HuH-7 (cell line): ENCODE measurements at places on chromosomes 2 and 18.

DNA sequence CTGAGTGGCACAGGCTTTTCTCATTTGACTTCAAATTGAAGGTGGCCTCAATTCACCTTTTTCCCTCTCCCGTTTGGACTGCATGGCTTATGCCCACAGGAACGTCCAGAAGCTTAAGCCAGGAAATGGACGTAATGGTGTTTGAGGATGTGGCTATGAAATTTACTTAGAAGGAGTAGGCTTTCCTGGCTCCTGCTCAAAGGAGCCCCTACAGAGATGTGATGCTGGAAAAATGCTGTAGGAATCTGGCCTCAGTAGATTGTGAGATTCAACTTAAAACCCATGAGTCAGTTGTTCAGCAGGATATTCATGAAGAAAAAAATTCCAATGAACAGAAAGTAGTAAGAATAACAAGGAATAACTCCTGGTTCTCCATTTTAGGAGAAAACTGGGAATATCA, 129.0 kb downstream of the ICOS start:
- no peak for DNase-seq

DNA sequence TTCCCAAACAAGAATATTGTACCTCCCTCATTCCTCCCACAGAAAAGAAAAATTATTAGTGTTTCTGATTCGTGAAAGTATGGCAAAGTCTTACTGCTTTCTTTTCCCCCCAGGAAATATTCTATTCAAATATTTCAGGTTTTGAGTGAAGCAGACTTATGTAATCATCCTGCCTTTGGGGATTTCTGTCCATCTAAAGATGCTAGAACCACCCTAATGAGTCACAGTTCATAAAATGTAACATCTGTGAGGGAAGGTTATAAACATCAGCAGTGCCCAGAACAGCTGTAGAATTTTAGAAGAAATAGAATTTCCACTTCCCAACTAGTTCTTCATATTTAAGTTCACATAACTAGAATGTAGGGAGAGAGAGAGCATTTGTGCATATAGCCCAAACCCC, 39.0 kb downstream of the EEF1B2 start:
- no peak for DNase-seq

- DNase-seq = no peak
Observed at GRCh38 chr18:59735269-59735860, 38.1 kb upstream of the CCBE1 start.

GRCh38 chr2:209766613-209767012, 5.0 kb upstream of the UNC80 start:
- DNase-seq = no peak

- DNase-seq = no peak
Observed at GRCh38 chr2:6757215-6757614, 108.5 kb downstream of the CMPK2 start.

DNA sequence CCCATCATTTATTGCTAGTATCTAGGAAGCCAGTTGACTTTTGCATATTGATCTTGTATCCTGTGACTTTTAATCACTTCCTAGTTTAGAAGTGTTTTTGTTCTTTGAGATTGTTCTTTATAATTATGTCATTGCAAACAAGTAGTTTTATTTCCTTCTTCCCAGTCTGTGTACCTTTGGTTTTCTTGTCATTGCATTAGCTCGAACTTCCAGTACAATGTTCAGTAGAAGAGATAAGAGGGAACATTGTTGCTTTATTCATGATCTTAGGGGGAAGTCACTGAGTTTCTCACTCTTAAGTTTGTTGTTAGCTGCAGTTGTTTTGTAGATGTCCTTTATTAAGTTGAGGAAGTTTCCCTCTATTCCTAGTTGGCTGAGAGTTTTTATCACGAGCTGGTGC, 61.0 kb downstream of the TRAPPC12 start:
- DNase-seq = no peak

GRCh38 chr18:31680433-31680811, 4.0 kb downstream of the B4GALT6 start:
- no peak for DNase-seq
